Karpas-422 (cell line): ENCODE measurements at places on chromosomes 1 and 21. TPM values are rescaled to one million over a fixed set of nuclear protein-coding genes. Genes with fewer than 3 reads are reported as not detected.
A peak's percentile ranks its signal among the peaks of the same experiment; 100 is the strongest.

DNA sequence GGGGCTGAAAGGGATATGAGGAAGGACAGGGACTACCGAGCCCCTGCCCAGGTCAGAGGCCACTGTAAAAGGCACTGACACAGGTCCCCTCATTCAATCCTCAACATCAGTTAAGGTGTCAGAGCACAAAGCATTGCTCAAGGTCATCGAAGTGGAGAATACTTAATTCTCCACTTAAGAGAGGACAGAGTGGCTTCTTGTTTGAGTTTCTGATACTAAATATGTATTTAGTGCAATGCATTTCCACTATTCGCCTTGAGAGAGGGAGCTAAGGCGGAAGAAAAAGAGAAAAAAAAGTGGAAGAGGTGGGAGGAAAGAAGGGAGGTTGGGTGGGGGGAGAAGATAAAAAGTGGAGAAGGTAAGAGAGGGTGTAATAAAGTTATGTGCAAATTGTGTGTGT is 100.1 kb upstream of the SPATA6 start:
- no peaks in the 10 kb centered on the region for H3K36me3 ChIP-seq
- no peak for DNase-seq
- no peak overlapping the region for H3K27ac ChIP-seq
- H3K4me1 ChIP-seq = no peaks in the 10 kb centered on the region

DNA sequence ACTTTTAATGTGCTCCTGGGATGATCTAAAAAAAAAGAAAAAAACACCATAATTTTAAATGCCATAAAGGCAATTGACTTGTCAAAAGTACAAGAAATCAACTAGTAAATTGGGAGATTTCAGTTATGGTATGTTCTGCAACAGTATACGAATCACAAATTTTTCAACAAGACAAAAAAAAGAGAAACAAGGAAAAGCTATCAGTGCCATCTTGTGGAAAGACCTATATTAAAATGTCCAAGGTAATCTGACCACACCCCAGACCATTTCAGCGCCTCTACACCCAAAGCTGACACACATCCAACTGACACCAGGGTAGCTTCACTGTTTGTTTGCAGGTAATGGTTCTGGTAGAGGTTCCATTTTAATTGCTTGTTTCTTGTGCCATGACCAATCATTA is 5.0 kb upstream of the DUSP23 start:
- no peaks in the 10 kb centered on the region for H3K4me1 ChIP-seq
- H3K27me3 ChIP-seq = no peaks in the 10 kb centered on the region
- H3K27ac ChIP-seq = no peak overlapping the region
- DNase-seq = no peak

- no peaks in the 10 kb centered on the region for H3K4me1 ChIP-seq
- H3K27ac ChIP-seq = no peak overlapping the region
- DNase-seq = no peak
- H3K4me3 ChIP-seq = no peak overlapping the region
- no peaks in the 10 kb centered on the region for H3K36me3 ChIP-seq
Measured at GRCh38 chr1:1432274-1432950, 3.1 kb upstream of the VWA1 start.

DNA sequence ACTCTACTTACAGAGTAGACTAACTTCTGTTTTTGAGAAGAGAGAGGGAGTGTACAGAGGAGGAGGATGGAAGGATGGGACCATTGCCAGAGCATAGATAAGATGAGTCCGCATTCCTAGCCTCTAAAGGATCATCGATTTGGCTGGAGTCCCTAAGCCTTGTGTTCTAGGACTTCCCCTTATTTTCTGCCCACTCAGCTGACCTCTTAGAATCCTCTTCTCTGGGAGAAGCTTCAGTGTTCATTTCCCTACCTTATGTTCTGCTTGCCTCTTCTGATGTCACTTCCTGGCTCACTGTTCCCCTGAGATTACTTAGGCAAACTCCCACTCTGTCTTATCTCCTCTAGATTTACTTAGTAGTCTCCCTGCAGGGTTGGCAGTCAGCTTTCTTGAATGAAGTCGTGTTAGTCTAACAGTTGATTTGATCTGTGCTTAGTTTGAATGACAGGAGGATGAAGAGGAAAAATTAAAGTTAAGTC is 156.7 kb downstream of the SYT2 start:
- H3K4me3 ChIP-seq = peak overlapping the region; percentile 5; the same call in 1 of the 2 replicates
- H3K4me1 ChIP-seq = peaks cover 17% of the 10 kb centered on the region
- no peaks in the 10 kb centered on the region for H3K27me3 ChIP-seq
- DNase-seq = peak; percentile 79

DNA sequence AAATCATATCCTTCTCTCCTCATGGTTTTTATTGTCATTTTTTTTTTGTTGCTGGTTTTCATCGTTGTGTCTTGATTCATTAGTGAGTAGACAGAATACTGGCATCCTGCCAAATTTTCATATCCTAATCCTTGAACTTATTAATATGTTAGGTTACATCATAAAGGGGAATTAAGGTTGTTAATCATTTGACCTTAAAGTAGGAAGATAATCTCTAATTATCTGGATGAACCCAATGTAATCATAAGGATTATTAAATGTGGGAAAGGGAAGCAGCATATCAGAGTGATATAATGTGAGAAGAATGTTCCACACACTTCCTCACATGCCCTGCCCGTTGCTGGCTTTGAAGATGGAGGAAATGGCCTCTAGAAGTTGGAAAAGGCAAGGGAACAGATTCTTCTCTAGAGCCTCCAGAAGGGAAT is 299.7 kb downstream of the HMCN1 start:
- H3K36me3 ChIP-seq = no peaks in the 10 kb centered on the region
- no peaks in the 10 kb centered on the region for H3K4me1 ChIP-seq
- H3K27me3 ChIP-seq = no peaks in the 10 kb centered on the region
- H3K27ac ChIP-seq = no peak overlapping the region
- H3K4me3 ChIP-seq = no peak overlapping the region

- H3K4me3 ChIP-seq = no peak overlapping the region
- DNase-seq = no peak
- H3K27ac ChIP-seq = no peak overlapping the region
- H3K36me3 ChIP-seq = no peaks in the 10 kb centered on the region
- no peaks in the 10 kb centered on the region for H3K27me3 ChIP-seq
- H3K4me1 ChIP-seq = no peaks in the 10 kb centered on the region
Measured at GRCh38 chr1:205275133-205275532, 46.4 kb downstream of the NUAK2 start.

The FCRL2 gene
- total RNA-seq = 136 and 168 TPM in 2 replicates

The MYBPHL gene
- 0.14 and 4.3 TPM in 2 replicates for total RNA-seq

The C1orf210 gene
- total RNA-seq = not detected in 2 replicates

The DESI2 gene
- total RNA-seq = 36.9 and 62.6 TPM in 2 replicates

The SPRR1B gene
- total RNA-seq = not detected in 2 replicates

The MARK1 gene
- 0.90 and 1.3 TPM in 2 replicates for total RNA-seq
